ENCODE measurements at places on chromosomes 7 and 10.

DNA sequence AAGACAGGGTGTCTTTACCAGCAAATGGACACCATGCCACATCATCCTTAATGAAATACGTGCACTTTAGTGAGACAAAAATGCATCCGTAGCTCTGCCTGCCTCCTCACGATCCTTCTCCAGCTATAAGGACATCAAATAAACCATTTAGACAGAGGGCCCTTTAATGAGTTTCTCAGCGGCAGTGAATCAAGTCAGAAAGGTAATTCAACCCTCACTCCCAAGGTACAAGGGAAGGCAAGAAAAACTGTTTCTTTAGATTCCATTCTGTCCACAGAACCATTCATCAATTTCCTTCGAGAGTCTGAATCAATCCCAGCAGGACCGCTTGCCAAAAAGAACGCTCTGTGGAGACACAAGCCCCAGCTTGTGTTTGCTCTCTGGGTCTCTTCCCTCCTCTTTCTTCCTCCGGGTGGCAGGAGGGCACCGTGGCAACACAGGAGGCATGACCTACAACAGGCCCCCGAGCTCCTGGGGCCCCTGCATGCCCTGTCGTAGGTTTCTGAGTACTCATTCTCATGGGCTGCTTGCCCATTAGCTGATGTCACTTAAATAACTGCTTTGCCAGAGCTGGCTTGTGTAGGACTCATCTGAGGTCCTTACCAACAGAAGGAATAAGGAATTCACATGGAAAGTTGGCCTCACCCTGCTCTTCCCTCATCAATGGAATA, 297.8 kb upstream of the PRKCQ start:
- no peak for DNase-seq

GRCh38 chr7:26369593-26369992, 77.9 kb downstream of the SNX10 start:
- no peak for DNase-seq

DNA sequence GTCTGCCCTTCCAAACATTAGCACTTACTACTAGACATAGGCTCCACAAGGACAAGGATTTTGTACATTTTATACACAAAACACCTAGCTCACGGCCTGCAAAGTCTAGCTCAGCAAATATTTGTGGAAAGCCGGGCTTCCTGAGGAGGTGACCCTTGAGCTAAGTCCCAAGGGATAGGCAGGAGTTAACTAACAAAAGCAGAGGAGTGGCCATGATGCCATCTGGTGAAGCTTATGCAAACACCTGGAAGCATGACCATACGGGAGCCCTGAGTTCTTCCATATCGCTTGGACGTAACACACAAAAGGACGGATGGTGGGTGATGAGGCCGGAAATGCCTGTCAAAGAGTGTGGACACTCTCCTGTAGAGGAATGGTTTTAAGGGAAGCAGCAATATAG, 25.9 kb upstream of the YAE1 start:
- no peak for DNase-seq

- no peak for DNase-seq
Observed at GRCh38 chr10:55551603-55552002, 750.6 kb upstream of the PCDH15 start.

DNA sequence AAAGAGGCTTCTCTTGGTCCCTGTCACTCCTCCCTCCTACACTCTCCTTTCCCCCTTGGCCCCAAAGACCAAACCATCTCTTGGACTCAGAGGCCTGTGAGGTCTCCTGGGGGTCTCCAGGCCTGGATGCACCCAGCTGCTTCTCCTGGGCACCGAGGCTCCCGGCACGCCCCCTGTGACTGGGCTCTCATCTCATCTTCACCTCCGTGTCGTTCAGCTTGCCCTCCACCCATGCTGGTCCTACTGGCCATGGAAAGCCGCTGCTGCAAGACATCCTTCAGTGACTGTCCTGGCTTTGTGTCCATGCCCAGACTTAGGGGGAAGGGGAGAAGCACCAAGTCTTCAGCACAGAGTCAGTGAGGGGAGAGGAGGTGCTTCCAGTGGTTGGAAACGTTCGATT, 141.4 kb upstream of the RET start:
- no peak for DNase-seq
